ENCODE measurements at places on chromosomes 1 and 21.

DNA sequence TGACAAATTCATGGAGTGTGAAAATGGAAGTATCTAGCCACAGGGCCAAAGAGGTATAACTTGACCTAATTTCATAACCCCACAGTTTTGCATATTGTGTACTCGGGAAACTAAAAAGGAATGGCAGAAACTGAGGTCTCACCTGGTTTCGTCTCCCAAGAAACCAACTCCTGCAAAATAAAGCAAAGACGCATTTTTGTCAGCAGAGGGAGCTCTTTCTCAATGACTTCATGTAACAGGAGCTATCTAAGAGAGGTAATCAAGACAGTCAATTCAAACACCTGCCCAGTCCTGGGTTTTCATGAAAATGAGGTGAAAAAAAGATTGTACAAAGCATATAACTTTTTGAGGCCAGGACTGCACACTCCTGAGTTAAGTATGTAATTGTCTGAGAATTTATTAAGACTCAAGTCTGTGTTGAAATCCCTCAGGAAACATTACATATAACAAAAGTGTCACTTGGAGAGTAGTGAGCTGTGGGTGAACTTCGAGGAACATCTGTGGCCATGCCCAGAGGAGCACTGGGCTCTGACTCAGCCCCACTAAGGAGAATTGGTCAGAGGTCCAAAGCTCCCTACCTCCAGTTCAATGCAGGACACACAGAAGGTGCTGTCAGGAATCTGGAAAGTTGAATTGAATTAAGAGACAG lies 17.6 kb downstream of the FCRL4 start:
- peak; percentile 76 for DNase-seq

DNA sequence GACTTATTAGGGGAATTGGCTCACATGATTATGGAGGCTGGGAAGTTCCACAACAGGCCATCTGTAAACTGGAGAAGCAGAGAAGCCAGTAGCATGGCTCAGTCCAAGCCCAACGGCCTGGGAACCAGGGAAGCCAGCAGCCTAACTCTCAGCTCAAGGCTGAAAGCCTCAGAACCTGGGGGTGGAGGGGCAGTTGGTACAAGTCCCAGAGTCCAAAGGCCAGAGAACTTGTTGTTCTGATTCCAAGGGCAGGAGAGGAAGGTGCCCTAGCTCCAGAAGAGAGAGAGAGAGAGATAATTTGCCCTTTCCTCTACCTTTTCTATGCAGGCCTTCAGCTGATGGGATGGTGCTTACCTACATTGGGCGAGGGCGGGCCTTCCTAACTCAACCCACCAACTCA lies 55.3 kb downstream of the MAN1C1 start:
- no peak for DNase-seq

DNA sequence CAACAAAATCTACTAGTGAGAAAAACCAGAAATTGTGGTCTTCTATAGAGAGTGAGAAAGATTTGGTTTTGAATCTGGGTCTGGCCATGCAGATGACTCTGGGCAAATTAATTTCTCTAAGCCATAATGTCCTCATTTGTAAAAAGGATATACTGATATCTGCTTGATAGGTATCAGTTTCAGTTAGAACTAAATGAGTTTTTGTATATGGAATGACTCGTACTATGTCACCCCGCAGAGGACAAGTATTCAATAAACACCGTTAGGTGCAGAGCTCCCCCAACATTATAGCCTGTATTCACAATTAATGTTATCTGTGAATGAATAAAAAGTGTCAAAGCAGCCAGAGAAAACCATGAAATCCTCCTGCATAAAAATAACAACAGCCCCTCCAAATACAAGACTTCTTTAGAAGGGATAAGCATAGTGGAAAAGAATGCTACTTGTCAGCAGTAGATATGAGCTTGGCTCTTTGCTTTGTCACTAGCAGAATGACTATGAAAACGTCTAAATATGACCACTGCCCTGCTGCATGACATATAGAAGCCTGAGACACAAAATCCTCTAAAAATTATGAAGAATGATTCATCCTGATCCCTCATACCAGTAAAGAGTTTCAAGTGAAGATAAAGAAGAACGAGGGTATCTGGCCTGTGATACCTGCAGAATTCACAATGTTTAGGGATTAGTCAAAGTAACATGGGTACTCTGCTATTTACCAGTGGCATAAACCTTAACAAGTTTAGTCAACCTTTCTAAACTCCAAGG lies 17.8 kb downstream of the SCAF4 start:
- DNase-seq, result no peak

- no peak for DNase-seq
Measured at GRCh38 chr1:11700601-11701467, 9.3 kb downstream of the DRAXIN start.

DNA sequence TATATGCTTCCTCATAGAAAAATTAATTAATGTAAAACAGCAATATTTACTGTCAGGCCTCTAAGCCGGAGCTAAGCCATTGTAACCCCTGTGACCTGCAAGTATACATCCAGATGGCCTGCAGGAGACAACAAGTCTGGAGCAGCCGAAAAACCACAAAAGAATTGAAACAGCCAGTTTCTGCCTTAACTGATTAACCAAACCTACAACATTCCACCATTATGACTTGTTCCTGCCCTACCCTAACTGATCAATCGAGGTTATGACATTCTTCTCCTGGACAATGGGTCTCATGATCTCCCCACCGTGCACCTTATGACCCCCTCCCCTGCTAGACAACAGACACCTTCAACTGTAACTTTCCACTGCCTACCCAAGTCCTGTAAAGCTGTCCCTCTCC lies 205.8 kb upstream of the DUSP10 start:
- DNase-seq, result no peak

DNA sequence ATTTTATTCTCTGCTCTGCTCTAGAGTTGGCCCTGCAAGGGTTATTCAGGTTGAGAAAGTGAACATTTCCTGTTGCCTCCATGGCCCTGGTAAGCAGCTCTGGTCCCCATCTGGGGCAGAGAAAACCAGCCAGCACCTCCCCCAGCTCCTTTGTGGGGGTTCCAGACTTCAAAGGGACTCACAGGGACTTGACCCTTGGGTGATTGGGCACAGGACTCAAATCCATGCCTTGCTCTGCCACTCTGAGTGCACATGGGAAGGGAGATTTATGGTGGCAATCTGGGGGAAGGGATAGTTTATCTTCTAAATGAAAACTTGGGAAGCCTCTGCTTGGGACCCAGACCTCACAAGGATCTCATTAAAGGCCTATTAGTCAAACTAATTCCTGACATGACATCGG lies 212.8 kb downstream of the FOXD2 start:
- DNase-seq, result no peak

DNA sequence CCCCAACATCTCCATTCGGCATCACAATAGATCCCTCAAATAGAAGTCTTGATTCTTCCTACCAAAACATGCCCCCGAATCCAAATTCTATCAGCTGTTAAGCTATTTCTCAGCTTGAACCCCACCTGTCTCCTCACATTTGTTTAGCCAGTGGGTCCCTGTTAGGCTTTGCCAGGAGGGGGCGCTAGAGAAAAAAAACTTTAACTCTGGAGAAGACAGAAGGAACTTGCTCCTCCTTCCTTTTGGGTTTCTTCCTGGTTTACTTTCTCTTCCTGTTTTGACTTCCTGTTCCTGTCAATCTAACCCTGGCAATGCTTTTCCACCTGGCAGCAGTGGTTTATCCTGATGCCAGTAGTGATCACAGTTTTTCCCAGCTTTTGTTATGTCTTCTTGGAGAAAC lies 95.6 kb upstream of the KCNK1 start:
- DNase-seq, result no peak

- no peak for DNase-seq
Measured at GRCh38 chr1:85467036-85467435, 2.1 kb upstream of the DDAH1 start.

- DNase-seq, result peak; percentile 36
Measured at GRCh38 chr1:198686069-198686728, 47.4 kb downstream of the PTPRC start.

DNA sequence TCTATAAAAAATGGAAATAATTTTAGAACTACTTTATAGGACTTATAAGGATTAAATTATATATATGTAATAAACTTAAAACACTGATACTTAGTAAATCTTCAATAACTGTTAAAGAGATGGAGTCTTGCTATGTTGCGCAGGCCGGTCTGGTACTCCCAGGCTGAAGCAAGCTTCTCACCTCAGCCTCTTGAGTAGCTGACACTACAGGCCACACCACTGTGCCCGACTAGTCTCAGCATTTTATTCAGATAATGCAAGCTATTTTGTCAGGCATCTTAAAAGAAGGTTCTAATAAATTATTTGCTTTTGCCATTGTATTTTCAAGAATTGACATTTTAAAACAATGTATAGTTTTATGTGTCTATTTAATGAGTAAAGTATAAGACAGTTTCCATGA lies 20.8 kb downstream of the CNST start:
- no peak for DNase-seq

Data from NCI-H510A treated with DMSO at 0.1 percent for 48 hours (cell line).